ENCODE measurements at places on chromosomes 3 and 15. TPM values are rescaled to one million over a fixed set of nuclear protein-coding genes. Genes with fewer than 3 reads are reported as not detected.

Gene HRG
- total RNA-seq: not detected

DNA sequence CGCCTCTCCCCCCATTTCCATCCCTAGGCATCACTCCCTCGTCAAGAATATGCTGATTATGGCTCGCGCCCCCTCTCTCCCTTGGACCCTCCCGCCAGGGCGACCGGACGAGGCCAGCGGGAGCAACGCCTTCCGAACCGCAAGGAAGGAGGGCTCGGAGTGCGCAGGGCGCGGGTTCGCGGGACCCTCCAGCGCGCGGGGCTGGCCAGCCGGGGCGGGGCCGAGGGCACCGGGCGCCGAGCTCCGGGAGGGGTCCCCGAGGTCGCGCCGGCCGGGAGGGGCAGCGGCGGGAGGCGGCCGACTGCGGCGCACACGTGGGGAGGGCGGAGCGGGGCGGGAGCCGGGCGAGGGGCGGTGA, 483 bp downstream of the EHD4 start:
- peak overlapping the region; percentile 82 for H3K4me3 ChIP-seq
- H3K4me1 ChIP-seq: peaks cover 34% of the 10 kb centered on the region
- no peak for DNase-seq
- no peaks in the 10 kb centered on the region for H3K27me3 ChIP-seq

DNA sequence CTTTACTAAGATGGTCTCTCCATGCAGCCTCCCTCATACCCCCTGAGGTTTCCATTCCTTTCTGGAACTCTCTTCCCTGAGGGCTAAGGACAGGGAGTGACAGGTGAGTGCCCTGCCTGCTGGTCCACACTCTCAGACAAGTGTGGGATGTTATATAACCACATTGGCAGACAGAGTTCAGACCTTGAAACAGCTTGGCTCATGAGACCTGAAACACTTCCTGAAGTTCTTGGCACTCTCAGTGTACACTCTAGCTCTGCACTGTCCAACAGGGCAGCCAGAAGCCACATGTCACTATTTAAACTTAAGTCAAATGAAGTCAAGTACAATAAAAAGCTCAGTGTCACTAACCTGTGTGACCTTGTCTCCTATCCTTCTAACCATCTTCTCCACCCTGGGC, 188.5 kb downstream of the ZNF621 start:
- no peak overlapping the region for H3K27ac ChIP-seq
- no peak overlapping the region for H3K4me3 ChIP-seq
- H3K27me3 ChIP-seq: no peaks in the 10 kb centered on the region
- DNase-seq: peak; percentile 75
- no peaks in the 10 kb centered on the region for H3K36me3 ChIP-seq
- peaks cover 14% of the 10 kb centered on the region for H3K4me1 ChIP-seq

DNA sequence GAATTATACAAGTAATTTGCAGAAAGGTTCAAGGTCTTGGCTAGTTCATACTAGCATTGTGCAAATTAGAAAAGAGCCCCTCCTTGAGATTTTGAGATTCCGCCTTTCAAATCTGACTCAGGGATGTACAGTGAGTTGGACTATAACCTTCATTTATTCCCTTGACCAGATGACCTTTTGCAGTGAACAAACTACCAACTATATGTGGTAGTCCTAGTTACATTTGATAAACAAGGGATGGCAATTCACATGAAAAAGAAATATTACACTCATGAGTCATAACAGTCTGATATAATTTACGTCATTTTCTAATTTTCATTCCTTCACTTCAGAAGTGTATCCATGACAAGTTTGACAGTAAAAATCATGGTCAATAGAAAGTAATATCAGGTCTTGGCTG, 860.4 kb downstream of the ROBO1 start:
- H3K27ac ChIP-seq: no peak overlapping the region
- no peaks in the 10 kb centered on the region for H3K27me3 ChIP-seq
- H3K36me3 ChIP-seq: no peaks in the 10 kb centered on the region
- no peaks in the 10 kb centered on the region for H3K4me1 ChIP-seq

DNA sequence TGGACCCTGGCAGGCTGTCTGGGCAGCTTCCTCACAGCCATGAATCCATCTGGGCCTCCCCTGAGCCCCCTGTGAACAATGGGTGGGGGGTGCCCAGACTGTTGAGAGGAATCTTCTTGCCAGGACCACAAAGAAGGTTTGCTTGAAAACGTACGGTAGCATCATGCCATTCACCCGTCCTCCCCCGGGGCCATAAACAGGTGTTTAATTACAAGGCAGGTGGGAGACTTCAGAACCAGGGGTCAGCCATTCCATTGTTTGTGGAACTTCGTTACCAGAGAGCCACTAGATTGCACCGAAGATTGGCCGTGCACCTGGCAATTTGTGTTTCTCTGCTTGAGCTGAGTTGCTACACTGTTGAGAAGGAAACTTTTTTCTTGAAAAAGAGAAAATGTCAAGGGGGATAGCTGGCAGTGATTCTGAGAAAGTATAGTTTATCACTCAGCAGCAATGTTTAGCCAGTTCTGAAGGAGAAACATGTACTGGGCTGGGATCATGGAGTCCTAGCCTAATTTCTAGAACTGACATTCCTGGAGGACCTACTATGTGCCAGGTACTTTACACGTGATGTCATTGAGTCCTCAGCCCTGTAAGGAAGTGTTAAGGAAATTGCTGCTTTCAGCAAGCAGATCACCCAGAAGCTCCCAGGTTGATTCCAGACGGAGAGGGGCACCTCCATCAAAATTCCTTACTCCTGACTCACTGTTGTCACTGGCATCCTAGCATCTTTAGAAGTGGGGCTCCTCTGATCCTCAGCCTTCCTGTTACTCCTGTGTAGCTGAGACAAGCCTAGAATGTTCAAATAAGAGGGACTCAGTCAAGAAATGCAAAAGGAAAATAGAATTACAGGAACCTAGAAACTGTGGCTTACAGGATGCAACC, 103.8 kb upstream of the UBE2E1 start:
- no peaks in the 10 kb centered on the region for H3K4me1 ChIP-seq
- no peaks in the 10 kb centered on the region for H3K27me3 ChIP-seq
- DNase-seq: no peak
- no peak overlapping the region for H3K27ac ChIP-seq

GRCh38 chr3:100629421-100630127, 20.2 kb downstream of the ADGRG7 start:
- no peak overlapping the region for H3K27ac ChIP-seq
- H3K36me3 ChIP-seq: no peaks in the 10 kb centered on the region
- no peak overlapping the region for H3K4me3 ChIP-seq
- no peaks in the 10 kb centered on the region for H3K4me1 ChIP-seq

GRCh38 chr15:26103002-26103404, 239.9 kb upstream of the ATP10A start:
- no peaks in the 10 kb centered on the region for H3K36me3 ChIP-seq
- H3K27me3 ChIP-seq: no peaks in the 10 kb centered on the region
- no peak overlapping the region for H3K27ac ChIP-seq
- H3K4me1 ChIP-seq: peaks cover 9% of the 10 kb centered on the region

DNA sequence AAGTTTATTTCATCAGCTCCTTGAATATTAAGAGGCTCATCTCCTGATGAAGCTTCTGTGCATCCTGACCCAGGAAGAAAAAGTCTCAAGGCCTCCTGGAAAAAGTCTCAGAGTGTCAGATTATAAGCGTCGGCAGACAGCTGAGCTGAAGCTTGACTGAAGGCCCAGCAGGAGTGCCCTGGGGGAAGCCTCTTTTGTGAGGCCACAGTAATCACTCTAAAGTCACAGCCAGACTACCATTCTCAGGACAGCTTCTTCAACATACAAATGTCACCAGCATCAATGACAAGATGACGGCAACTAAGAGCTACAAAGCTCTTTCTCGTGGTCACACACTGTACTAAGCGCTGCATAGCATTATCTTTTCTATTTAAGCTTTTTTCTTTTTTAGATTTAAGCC, 72.7 kb upstream of the LRRN1 start:
- H3K4me3 ChIP-seq: no peak overlapping the region
- no peaks in the 10 kb centered on the region for H3K27me3 ChIP-seq
- no peak overlapping the region for H3K27ac ChIP-seq
- H3K36me3 ChIP-seq: no peaks in the 10 kb centered on the region
- H3K4me1 ChIP-seq: no peaks in the 10 kb centered on the region
- no peak for DNase-seq

Gene PLAAT1
- total RNA-seq: 1.3 TPM

GRCh38 chr3:66133050-66133757, 87.6 kb upstream of the SLC25A26 start:
- H3K27ac ChIP-seq: no peak overlapping the region
- no peaks in the 10 kb centered on the region for H3K27me3 ChIP-seq
- peaks cover under 1% of the 10 kb centered on the region for H3K4me1 ChIP-seq
- no peak for DNase-seq

DNA sequence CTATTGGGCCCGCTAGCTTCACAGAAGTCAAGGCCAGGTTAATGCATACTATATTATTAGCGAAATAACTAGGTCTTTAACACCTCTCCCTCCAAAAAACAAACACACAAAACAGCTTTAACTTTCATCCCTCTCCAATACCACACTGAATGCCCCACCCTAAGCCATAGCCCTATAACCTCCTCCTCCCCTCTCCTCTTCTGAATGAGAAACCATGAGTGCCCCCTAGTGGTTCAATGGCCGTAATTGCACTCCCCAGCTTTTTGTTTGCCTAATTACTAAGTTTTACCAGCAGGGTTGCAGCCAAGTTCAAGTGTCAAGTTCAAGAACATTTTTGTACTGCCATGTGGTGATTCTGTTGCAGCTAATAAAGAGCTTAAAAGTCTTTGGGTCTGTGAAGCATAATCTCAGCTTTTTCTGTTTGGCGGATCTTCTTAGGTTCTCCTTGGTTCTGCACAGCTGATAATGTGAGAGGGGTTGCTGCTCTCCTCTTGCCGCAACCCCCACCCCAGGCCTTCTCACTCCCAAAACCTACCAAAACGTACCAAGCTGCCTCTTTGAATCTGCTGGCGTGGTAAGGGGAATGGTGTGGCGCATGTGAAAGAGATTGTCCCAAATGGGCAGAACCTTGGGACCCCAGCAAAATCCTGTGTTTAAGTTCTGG, 57.9 kb downstream of the RPL22L1 start:
- no peak for DNase-seq
- no peak overlapping the region for H3K4me3 ChIP-seq
- H3K36me3 ChIP-seq: no peaks in the 10 kb centered on the region
- H3K27me3 ChIP-seq: no peaks in the 10 kb centered on the region
- no peaks in the 10 kb centered on the region for H3K4me1 ChIP-seq
- no peak overlapping the region for H3K27ac ChIP-seq

DNA sequence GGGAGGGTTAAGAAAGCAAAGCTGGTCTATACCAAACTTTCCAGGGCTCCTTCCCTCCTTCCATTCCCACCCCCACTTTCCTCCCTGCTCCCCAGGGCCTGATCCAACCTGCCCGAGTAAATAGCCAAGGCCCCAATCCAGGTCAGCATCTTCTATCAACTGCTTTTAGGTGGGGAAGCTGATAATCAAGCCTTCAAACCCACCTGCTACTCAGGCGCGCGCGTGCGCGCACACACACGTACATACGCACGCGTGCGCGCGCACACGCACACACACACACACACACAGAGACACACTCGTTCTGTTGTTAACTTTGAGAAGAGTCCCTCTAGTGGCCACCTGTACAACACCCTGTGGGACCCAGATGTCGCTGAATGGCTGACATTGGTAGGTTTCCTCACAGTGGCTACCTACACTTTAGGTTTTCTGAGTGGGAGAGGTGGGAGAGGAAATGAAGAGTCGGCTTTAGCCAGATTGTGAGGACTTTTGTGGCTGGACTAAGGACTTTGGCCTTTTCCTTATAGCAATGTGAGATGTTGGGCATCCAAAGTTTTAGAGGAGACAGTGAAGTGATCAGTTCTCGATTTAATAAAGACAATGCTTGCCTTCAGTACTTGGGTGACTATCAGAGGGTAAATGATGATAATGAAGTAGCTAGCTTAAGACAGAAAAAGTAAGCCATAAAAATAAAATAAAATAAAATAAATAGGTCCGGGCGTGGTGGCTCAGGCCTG, 179.9 kb upstream of the C2CD4B start:
- no peaks in the 10 kb centered on the region for H3K36me3 ChIP-seq
- H3K4me3 ChIP-seq: no peak overlapping the region
- no peak overlapping the region for H3K27ac ChIP-seq
- DNase-seq: no peak
- H3K27me3 ChIP-seq: no peaks in the 10 kb centered on the region
- H3K4me1 ChIP-seq: peaks cover 3% of the 10 kb centered on the region

DNA sequence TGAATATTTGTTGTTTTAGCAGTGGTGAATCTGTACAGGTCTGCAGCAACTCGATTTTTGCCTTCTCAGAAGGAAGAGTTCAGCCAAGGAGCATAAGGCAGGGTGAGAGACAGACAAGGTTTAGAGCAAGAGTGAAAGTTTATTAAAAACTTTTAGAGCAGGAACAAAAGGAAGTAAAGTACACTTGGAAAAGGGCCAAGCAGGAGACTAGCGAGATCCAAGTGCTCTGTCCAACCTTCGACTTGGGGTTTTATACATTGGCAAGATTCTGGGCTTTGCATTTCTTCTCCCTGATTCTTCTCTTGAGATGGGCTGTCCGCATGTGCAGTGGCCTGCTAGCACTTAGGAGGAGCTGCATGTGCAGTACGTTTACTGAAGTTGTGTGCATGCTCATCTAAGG, 46.7 kb upstream of the AADACL2 start:
- H3K4me1 ChIP-seq: peaks cover 10% of the 10 kb centered on the region
- H3K36me3 ChIP-seq: no peaks in the 10 kb centered on the region
- H3K27me3 ChIP-seq: no peaks in the 10 kb centered on the region
- H3K4me3 ChIP-seq: no peak overlapping the region

DNA sequence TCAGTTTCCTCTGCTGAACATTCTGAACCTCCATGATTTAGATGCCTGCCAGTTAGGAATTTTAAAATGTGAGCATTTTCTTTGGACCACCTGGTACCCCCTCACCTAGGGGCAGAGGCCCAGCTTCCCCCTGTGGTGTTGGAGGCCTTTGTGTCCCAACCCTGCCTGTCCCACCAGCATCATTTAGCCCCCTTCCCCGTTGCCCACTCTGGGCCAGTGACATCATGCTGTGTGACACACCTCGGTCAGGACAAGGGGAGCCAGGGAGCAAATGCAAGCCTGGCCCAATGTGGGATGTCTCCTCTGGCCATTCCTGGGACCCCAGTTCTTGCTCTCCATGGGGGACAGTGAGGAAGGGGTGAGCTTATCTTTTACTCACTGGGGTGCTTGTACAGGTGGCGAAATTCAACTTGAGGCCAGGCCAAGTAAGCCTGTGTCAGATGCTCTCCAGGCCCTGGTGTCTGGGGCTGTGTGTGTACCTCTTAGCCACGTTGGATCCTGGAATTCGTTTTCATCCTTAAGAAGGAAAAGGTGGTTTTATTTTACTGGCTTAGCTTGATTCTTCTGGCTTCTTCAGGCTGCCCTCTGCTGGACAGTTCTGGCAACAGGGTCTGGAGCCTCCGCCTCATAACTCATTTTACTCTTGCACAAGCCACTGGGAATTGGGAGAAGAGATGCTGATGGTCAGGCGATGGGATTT, 49.7 kb upstream of the MYZAP start:
- DNase-seq: no peak
- H3K4me1 ChIP-seq: peaks cover 16% of the 10 kb centered on the region
- H3K27ac ChIP-seq: no peak overlapping the region
- no peaks in the 10 kb centered on the region for H3K27me3 ChIP-seq
- no peak overlapping the region for H3K4me3 ChIP-seq

Gene TNFAIP8L3
- 15.4 TPM for total RNA-seq

- no peaks in the 10 kb centered on the region for H3K27me3 ChIP-seq
- no peaks in the 10 kb centered on the region for H3K36me3 ChIP-seq
- no peak overlapping the region for H3K4me3 ChIP-seq
- no peak for DNase-seq
- H3K4me1 ChIP-seq: peaks cover 6% of the 10 kb centered on the region
These were observed 6.3 kb upstream of the ZXDC start for GRCh38 chr3:126481808-126482502.

- H3K27me3 ChIP-seq: no peaks in the 10 kb centered on the region
- H3K36me3 ChIP-seq: no peaks in the 10 kb centered on the region
- H3K4me3 ChIP-seq: no peak overlapping the region
- no peak overlapping the region for H3K27ac ChIP-seq
These were observed 106.8 kb upstream of the CDIN1 start for GRCh38 chr15:36472672-36473071.

Gene CPB1
- total RNA-seq: not detected

Gene POLR2M
- 199 TPM for total RNA-seq

Data from esophagus muscularis mucosa (tissue), 4 donors.